ENCODE measurements at places on chromosomes 5 and 9.

GRCh38 chr5:91219091-91219802 lies 163.9 kb downstream of the ARRDC3 start:
- DNase-seq = peak; percentile 60

- DNase-seq = peak; percentile 36
Measured at GRCh38 chr9:96441798-96442445, 8.0 kb upstream of the HABP4 start.

GRCh38 chr9:86507212-86507630 lies 153.0 kb upstream of the TUT7 start:
- no peak for DNase-seq

DNA sequence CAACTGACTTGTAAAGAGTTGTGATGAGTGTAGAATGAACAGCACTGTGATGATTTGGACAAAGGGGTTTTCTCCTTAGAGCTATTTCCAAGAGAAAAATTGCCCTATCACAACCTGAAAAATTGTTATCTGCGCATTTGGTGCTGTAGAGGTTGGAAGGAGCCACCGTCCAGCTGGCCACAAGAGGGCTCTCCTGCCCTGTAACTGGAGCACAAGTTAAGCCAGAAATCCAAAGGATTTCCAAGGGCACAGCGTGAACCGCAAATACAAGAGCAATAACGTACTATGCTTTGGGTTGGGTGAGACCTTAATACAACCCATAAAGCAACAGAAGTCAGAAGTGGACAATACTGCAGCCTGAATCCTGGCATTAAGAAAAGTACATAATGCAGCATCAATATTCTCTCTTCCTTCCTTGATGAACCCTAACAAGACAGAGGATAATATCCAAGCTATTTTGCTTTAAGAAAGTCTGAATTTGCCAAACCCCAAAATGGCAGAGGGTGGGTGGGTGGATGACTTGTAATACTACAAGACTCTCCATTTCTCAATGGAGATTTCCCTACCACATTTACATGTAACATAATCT lies 56.8 kb upstream of the SMIM32 start:
- DNase-seq = peak; percentile 71

DNA sequence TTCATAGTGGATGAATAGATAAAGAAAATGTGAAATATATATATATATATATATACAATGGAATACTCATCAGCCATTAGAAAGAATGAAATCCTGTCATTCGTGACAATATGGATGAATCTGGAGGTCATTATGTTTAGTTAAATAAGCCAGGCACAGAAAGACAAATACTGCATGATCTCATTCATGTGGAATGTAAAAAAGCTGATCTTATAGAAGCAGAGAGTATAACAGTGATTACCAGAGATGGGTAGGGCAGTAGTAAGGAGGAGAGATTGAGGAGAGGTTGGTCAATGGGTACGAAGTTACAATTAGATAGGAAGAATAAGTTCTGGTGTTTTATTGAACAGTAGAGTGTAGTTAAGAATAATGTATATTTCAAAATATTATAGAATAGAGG lies 19.7 kb upstream of the PCDHAC2 start:
- no peak for DNase-seq

GRCh38 chr5:14741801-14742440 lies 77.4 kb downstream of the OTULIN start:
- DNase-seq = no peak

DNA sequence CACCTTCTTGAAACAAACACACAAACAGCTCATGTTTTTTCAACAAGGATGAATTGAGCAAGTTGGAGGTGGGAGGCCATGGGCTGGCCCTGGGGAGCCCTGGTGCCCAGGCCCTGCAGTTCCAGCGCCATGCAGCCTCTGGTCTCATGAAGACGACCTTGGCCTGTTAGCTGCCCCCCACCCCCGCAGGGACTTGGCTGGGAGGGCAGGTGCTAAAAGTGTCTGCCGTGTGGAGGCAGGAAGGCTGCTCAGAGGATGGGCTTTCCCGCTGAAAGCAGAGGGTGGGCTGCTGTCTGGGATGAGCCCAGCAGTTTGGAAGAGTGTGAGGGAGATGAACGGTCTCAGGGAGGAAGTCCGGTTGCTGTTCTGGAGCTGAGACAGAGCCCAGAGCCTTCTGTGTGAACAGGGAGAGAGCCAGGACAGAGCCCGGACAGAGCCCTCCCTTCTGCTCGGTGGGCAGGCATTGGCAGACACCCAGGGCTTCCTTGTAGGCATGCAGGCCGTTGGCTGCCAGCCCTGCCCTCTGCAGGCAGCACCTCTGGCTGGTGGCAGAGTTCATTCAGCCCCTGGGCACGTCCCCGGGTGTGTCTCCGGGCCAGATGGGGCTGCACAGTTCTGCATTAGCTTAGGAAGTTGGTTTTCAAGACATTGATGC lies 18.7 kb downstream of the ROPN1L start:
- DNase-seq = peak; percentile 47

DNA sequence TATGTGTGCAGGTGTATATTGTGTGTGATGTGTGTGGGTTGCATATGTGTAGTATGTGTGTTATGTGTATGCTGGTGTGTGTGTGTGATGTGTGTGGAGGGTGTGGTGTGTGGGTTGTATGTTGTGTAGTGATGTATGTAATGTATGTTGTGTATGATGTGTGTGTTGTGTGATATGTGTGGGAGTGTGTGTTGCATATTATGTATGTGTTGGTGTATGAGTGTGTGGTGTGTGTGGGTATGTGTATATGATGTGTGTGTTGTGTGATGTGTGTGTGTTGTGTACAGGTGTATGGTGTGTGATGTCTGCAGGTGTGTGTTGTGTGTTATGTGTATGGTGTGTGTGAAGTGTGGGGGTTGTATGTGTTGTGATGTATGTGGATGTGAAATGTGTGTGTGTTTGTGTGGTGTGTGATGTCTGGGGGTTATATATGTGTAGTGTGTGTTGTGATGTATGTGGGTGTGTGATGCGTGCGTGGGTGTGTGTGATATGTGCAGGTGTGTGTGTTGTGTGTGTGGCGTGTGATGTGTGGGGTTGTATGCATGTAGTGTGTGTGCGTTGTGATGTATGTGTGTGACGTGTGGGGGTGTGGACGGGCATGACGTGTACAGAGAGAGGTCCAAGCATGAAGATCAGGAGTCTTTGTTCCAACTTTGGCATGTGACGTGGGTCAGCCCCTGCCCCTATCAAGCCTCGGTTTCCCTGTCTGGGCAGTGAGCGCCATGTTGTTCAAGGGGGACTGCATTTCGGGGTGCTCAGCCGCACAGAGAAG lies 8.5 kb upstream of the CRB2 start:
- no peak for DNase-seq

DNA sequence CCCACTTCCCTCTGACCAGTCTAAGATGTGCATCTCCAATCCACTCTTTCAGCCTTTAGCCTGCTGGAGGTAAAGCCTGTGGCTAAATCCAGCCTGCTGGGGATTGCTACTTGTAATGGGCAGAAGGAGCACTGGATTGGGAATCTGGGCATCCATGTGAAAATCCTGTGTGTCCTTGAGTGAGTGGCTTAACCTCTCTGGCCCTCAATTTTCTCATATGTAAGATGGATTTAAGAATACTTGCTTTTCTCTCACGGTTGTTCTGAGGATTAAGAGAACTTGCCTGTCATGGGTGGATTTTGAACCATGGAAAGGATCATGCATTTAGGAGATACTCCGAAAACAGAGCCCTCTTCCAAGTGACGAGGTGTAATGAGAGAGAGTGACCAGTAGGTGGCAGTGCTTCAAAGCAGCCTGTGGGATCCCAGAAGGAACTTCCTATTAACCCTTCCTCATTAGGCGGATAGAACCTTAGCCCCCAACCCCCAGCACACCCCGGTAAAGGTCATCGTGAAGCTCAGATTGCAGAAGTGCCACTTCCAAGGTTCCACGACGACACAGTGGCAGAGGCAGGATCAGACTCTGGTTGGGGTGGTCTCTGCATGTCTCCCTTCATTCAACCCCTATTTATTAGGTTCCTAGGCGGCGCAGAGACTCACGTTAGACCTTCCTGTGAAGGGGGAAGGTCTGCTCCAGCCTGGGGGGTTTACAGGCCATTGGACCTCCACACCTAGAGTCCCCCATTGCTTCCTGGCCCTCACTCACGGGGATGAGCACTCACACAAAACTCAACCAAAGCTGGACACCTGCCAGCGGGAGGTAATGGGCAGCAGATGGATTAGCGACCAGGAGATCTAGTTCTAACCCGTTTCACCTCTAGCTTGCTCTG lies 68.7 kb upstream of the ZNF618 start:
- peak; percentile 65 for DNase-seq

DNA sequence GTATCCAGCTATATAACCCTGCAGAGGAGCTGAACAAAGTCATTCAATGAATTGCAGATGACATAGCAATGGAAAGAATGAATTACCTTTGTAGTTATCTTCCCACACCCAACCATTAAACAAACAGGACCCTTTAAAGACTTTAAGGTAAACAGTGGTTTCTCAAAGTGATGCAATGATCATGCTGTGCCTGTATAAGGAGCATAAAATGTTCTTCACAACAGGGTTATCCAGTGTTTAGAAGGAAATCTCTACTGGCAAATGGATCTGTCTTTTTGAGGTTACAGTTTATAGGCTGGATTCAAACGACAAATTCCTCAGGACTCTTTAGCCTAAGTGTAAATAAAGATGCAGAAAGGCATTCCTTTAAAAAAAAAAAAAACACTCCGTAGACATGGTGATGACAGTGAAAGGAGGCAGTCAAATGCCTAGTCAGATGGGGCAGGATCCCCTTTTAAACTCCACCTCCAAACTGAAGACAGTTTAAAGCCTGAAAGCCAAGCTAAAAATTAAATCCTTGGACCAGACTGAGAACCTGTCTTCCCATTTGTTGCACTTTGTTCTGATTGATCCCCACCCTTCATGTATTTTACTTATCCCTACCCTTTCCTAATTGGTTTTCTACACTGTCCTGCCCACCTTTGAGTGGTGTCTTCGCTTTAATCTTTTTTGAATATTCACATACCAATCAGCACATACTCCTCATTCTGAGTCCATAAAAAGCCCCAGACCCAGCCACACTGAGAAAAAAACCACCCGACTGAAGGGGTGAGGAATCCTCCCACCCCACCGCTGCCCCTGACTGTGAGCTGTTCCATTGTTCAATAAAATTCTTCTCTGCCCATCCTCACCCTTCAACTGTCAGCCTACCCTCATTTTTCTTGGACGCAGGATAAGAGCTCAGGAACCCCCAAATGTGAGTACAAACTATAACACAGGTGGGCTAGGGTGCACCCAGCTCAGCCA lies 761.3 kb upstream of the DMAC1 start:
- no peak for DNase-seq

- peak; percentile 54 for DNase-seq
Measured at GRCh38 chr5:139046551-139046950, 151.6 kb downstream of the SIL1 start.

- peak; percentile 70 for DNase-seq
Measured at GRCh38 chr5:157607371-157608161, 32.0 kb upstream of the ADAM19 start.

GRCh38 chr5:133869519-133870335 lies 98.7 kb downstream of the C5orf15 start:
- no peak for DNase-seq

- peak; percentile 89 for DNase-seq
Measured at GRCh38 chr9:79189511-79189924, 382.2 kb upstream of the TLE4 start.

GRCh38 chr5:77086368-77086688 lies 757 bp downstream of the ZBED3 start:
- no peak for DNase-seq

DNA sequence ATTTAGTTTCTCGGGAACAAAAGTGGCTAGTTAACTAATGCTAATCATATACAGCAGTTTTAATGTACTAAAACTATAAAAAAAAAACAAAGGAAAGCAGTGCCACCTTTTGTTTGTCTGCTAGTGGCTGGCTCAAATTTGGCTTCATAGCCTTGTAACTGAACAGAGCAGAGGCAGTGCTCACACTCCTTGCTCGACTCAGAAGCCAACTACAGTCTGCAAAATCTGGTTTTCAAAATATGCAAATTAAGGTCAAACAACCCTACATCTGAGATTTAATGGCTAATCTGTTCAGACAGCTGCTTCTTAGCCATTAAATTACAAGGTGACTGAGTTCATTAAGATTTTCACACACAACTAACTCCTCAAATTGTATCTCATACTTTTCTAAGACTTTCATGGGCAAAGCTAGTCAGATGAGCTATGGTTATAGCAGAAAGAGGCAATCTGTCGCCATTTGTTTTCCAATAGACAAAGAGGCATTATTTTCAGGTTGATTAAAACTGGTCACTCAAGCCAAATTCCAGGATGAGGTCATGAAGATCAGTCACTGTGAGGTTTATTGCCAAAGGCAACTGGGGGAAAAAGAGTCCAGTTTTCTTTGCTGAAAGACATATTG lies 56.8 kb upstream of the EPB41L4A start:
- no peak for DNase-seq

GRCh38 chr5:134151723-134152122 lies 25.0 kb downstream of the SKP1 start:
- no peak for DNase-seq

DNA sequence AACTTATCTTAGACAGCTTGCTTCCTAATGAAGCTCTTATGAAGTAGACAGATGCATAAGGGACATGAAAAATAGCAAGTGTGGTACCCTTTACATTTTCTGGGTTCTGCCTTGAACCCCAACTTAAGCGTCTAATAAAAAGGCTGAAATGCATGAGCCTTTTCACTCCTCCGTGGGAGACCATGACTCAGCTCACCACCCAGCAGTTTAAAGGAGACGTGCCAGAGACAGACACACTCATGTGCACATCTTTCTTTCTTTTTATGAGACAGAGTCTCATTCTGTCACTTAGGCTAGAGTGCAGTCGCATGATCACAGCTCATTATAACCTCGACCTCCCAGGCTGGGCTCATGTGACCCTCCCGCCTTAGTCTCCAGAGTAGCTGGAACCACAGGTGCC lies 22.3 kb downstream of the CTXN3 start:
- peak; percentile 23 for DNase-seq

DNA sequence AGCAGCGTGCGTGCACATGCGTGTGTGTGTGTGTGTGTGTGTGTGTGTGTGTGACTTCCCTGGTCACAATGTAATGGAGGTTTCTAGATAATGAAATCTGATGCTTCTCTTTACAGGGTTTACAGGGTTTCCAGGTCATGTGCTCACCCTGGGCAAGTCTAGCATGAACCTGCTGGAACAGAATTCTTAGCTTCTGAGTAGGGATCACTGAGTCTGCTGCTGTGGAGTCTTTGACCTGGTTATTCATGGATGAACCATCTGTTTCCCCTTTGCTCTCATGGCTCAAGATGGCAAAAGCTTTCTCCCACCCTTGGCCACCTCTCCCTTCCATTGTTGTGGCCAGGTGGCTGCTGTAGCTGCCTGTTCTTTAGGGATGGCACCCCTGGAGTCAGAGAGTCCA lies 111.6 kb upstream of the SHB start:
- DNase-seq = no peak

DNA sequence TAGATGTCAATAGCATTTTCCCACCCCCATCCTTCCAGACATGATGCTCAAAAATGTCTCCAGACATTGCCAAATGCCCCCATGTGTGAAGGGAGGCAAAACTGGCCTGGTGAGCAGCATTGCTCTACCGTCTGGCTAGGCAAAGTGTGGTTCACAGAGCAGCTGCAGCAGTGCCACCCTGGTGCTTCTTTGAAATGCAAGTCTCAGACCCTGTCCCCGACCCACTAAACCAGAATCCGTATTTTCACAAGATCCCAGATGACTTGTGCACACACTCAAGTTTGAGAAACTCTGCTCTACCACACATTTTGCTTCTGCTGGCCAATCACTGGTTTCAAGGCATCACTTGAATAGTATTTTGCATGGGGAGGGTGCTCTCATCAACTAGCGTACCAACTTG lies 226.6 kb upstream of the KLF9 start:
- no peak for DNase-seq
